ENCODE measurements at places on chromosomes 6 and 20.

DNA sequence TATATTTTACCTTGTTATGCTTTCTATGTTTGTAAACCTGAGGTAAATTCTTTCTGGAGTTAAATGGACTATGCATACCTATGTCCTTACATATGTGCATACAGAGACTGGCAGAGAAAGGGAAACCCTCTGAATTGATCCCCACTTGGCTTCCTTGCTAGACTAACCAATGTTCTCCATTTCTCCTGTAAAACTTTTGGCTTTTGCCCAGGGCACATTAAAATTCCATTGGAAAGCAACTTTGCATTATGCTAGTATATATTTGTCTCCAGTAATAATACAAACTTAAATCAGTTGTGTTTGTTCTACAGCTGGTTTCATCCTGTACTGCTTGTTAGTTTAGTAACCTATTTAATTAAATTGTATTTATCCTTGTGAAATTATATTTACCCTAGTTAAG is 646.0 kb upstream of the MARCKS start:
- no peak for DNase-seq

DNA sequence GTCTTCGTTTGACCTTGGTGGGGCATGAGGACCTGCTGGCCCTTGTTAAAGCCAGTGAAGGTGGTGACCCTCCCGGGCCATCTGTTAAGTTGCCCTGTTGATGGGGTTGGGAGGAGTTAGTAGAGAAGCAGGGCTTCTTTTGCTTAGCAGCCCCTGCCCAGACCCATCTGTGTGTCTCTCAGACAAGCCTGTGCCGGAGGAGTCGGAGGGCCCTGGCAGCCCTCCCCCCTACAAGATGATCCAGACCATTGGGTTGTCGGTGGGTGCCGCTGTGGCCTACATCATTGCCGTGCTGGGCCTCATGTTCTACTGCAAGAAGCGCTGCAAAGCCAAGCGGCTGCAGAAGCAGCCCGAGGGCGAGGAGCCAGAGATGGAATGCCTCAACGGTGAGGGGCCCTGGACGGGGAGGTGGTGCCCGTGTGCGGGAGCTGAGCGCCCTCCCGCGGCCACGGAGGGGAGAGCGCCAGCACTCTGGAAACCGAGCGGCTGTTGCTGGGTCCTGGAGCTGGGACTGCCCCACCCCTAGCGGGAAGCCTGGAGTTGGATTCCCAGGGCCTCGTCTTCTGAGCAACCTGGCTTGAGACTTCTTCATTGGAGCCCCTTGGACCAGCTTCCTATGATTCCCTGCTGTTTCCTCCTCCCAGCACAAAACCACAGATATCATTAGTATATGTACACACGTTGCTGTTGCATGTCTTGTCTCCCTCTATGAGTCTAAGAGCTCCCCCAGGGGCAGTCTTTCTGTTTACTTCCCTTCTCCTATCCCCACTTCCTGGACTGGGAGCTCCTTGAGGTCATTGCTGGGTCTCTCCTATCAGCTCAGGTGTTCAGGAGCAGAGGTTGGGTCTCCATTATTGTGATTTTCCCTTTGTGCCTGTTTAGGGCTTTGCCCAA is 27.6 kb upstream of the SRF start:
- DNase-seq = peak; percentile 77

DNA sequence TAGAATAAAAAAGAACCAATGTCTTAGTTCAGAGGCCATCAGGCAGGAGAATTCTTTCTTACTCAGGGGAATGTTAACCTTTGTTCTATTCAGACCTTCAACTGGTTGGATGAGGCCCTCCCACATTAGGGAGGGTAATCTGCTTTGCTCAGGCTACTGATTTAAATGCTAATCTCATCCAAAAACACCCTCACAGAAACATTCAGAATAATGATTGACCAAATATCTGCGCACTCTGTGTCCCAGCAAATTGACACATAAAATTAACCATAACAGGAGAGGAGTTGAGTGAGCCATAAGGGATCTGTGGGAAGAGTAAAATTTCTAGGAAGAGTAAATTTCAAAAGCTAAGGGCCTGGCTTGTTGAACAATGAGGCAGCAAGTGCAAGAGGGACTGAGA is 234.0 kb upstream of the PLCB4 start:
- no peak for DNase-seq

DNA sequence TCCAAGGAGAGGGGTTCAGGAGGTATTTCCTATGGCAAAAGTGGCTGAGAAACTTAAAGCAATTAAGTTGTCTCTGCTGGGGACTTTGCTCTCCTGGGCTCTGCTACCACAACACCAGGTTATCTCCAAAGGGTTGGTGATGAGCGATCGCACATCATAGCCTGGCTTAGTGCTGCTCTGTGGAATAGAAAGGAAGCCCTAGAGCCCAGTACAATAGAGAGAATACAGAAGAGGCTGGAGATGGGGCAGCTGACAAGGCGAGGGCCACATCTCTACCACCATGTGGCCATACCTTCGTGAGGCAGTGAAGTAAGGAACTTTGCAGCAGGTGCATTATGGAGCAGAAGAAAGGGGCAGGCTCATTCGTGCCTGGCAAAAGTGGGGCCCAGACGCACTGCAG is 8.6 kb upstream of the TMC2 start:
- DNase-seq = no peak

GRCh38 chr6:163790266-163790840 is 375.8 kb downstream of the QKI start:
- no peak for DNase-seq

Data from AG09319 (cell line).